Amygdala (tissue), 56 donors: ENCODE measurements at places on chromosomes 13 and 19.
A peak's percentile ranks its signal among the peaks of the same experiment; 100 is the strongest.

- peak; percentile 7 for DNase-seq
Measured at GRCh38 chr19:1812426-1813191, 533 bp upstream of the ATP8B3 start.

DNA sequence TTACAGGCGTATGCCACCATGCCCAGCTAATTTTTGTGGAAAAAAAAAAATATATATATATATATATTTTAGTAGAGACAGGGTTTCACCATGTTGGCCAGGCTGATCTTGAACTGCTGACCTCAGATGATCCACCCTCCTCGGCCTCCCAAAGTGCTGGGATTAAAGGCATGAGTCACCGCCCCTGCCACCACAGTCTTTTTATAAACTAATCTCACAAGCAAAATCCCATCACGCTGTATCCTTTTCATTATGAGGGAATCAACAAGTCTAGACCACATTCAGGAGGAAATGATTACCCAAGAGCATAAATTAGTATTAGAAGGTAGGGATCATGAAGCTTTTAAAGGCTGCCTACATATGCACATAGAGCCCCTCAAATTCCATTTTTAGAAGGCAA is 210.6 kb upstream of the NBEA start:
- DNase-seq, result no peak

DNA sequence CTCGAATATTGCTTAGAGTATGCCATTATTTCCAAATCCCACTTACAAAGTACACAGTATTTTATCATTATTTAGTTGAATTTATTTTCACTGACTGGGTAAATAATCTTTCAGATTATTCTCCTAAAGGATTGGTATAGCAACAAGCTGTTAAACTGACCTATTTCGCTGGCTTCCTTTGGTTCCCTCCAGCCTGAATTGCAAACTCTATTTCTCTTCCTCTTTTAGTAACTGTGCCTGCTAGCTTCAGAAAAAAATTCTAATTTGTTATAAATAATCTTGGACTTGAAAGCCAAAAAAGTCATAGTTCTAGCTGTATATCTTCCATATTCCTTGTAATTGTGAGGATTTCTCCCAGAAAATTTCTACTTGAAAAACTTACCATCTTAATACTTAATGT is 15.0 kb upstream of the CCNA1 start:
- DNase-seq, result no peak

DNA sequence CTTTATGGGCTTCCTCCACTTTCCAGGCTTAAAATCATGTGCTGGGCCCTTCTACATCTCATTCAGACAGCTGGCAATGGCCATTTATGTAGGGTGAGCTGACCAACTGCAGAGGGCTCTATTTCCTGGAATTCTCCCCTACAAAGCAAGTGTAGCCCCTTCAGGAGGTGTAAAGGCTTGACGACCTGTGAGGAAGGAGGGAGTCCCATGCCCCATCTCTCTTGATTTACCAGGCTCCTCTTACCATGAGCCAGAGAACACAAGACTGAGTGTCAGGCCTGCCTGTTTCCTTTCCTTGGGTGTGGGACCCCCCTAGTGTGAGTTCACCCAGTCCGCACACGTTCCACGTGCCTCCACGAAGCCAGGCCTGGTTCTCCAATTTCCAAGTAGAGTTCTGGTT is 16.6 kb downstream of the ZNF536 start:
- no peak for DNase-seq

DNA sequence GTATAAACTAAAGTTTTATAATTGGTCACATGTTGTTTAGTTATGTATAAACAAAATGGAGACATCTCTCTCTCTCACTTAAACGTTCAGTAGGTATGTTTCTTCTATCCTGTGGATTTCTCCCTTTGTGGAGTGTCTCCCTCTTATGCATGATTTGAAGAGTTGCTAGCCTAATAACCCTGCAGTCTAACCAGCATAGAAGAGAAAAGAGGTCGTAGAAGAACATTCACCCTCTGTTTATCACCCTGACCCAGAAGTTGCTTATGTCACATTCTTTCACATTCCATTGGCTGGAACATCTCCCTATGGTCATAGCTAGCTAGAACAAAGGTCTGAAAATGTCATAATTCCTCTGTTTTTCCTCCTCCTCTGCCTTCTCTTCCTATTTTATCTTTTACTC is 176.8 kb upstream of the PCDH20 start:
- no peak for DNase-seq
